T1000 (cell line): ENCODE measurements at places on chromosomes 2 and 18.

GRCh38 chr18:9913151-9913525, 678 bp upstream of the VAPA start:
- no peak for DNase-seq

GRCh38 chr2:23828986-23829385, 97.9 kb downstream of the ATAD2B start:
- DNase-seq = no peak

- peak; percentile 8 for DNase-seq
Measured at GRCh38 chr2:240060977-240061591, 7.8 kb upstream of the OR6B3 start.

GRCh38 chr18:36499938-36500337, 202.4 kb downstream of the FHOD3 start:
- DNase-seq = no peak

DNA sequence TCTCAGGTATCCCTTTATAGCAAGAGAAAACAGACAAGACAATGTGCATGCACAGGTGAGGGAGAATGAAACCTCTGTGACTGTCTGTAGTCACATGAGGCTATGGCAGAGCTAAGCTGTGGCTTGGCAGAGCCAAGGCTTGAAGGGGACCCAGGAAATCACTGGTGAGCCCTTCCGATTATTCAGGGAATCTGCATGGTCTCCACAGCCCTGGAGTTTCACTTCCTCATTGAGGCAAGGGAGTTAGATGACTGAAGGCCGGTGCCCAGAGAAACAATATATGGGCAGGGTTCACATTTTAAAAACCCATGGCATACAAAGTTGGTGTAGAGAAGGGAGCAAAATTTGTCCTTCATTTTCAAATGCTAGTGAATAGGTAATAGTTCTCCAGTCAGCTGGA, 144.4 kb upstream of the REV1 start:
- no peak for DNase-seq

DNA sequence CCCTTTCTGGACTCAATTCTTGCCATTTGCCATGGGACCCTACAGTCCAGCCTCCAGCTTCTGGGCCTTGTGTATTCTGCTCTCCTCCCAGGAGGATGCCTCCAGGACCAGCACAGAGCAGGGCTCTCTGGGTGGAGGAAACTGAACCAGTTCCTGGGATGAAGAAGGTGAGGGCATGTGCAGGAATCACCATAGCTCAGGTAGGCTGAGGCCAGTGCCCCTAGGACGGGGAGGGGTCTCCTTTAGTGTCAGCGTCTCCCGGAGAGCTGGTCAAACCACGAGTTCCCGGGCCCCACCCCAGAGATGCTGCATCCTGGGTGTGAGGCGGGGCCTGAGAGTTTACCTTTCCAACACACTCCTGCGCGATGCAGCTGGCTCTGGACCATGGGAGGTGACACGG, 5.8 kb upstream of the PRELID3A start:
- DNase-seq = no peak

DNA sequence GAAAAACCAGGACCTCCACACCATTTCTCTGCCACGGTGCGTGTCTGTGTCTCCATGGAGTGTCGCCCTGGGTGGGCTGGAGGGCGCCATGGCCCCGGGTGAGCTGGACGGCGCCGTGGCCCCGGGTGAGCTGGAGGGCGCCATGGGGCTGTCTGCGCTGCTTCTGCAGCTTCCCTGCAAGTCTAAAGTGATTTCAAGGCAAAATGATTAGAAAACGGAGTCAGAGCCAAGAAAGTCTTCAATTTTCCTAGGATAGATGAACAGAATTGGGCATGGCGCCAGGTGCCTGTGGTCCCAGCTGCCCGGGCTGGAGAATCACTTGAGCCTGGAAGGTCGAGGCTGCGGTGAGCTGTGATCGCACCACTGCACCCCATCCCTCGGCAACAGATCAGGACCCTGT, 27.7 kb upstream of the NFATC1 start:
- no peak for DNase-seq

DNA sequence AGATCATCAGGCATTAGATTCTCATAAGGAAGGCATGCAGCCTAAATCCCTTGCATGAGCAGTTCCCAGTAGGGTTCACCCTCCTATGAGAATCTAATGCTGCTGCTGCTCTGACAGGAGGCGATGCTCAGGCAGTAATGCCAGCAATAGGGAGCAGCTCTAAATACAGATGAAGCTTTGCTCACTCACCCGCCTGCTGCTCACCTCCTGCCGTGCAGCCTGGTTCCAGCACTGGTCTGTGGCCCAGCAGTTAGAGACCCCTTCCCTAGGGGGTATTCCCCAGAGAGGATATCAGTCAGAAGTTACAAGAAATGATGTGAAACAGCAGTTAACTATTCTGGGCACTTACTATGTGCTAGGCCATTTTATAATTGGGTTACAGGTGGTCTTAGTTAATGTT, 226.0 kb downstream of the KCNJ3 start:
- DNase-seq = no peak

DNA sequence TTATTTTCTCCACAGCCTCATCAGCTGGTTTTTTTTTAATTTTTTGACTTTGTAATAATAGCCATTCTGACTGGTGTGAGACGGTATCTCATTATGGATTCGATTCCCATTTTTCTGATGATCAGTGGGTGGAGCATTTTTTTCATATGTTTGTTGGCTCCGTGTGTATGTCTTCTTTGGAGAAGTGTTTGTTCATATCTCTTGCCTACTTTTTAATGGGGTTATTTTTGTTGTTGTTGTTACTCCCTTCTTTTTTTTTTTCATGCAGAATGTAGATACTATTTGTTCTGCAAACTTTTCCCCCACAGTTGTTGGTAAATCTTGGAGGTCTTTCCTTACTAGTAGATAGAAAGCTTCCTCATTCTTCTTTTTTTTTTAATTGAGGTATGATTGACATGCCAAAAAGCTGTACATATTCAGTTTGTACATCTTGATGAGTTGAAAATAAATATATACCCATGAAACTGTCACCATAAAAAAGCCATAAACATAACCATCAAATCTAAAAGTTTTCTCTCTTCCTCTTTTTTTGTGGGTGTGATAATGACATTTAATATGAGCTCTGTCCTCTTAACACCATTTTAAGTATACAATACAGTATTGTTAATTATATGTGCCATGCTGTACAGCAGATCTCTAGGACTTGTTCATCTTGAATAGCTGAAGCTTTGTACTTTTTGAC, 21.8 kb upstream of the NT5DC4 start:
- DNase-seq = no peak

DNA sequence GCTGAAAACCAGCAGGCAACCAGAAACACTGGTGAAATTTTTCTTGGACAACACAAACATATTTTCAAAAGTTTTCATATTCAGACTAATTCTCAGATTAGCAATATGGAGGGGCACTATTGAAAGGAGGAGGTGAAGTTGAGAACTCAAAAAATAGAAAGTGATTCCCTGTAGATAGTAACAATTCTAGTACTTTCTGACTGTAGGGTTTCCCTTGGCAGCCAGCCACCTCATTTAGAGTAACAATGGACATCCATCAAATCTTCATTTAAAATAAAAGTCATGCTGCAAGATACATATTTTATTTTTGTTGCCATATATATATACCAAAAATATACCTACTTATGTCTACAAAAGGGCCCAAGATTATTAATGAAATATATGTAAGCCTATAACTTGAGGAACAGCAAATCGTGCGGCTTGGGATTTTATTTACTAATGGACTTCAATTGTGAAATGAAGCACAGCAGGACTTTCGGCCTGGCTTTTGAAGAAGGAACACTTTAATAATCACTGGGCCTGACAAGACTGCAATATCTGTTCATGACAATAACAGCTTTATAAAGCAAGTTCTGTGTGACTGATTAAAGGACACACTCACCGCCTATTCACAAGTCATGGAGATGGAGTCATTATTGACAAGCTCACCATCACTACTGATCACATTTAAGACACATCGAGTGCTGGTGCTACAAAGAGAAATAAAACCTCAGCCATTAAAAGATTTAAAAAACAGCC, 6.8 kb upstream of the NR4A2 start:
- DNase-seq = no peak

GRCh38 chr2:215447056-215447455, 11.2 kb upstream of the FN1 start:
- DNase-seq = no peak

- DNase-seq = no peak
Measured at GRCh38 chr2:217553679-217554078, 449.1 kb downstream of the TNS1 start.

- DNase-seq = no peak
Measured at GRCh38 chr2:124692707-124693106, 667.6 kb downstream of the CNTNAP5 start.

DNA sequence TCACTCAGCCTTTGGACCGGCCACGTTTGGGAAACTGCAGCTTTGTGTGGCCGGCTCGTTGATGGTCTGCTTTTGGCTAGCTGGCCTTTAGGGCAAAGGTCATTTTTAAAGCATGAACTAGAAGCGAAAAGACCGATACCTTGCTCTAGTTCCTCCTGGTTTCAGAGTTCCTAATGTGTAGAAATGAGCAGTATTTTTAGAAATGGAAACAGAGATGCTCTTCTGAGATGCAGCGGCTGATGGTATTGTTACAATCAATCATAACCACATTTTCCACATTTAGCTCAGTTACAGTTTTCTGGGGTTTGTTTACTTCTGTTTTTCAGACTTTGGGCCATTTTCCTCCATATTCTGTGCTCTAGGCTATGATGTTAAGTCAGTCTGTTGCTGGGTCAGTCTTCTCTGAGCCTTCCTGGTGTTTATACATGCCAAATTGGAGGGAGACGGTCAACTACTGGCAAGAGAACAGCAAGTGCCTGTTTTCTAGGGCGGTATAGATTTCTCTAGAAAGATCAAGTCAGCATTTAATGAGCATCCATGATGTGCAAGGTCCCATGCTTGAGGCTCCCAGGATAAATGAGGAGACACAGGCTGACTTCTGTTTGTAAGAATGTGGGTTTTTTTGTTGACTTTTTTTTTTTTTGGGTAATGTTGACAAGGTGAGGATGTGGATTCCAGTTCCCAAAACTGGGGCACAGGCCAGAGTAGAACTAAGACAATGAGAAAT, 28.0 kb downstream of the RNF144A start:
- DNase-seq = no peak

GRCh38 chr2:65045651-65046050, 10.6 kb upstream of the CEP68 start:
- peak; percentile 83 for DNase-seq

DNA sequence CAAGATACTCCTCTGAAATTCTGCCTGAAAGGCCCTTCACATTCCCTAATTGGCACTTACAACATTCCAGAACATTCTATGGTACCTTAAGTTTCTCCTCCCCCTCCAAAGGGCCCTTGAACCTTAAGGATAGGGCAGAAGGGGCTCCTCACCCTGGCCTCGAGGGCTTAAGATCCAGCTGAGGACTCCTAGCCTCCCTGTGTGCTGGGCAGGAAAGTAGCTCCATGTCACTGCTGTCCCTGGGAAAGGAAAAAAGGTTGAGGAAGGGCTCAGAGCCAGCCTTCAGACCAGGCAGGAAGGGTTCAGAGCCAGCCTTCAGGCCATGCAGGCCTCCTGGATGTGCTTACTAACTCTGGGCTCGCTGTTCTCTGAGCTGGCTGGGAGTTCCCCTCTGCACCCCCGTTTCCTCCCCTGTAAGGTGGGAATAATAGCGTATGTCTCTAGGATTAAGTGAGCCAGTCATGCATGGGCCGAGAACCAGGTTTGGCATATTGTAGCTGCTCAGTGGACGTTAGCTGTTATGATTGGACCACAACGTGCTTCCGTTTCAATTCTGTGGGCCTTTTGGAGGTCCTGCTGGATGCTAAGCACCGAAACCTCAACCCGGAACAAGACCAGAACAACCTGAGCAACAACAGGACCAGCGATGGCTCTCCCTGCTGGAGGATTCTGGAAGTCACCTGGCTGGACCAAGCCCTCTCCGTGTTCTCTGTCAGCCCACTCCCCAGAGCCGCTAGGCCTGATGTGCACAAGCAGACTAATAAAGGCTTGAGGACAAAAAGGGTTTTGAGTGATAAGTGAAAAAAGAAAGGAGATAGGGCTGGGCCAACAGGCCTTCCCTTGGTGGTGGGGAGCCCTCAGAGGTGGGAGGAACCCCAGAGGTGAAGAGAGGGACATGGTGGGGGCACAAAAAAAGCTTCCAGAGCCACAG, 1.0 kb upstream of the B3GNT7 start:
- no peak for DNase-seq

- DNase-seq = no peak
Measured at GRCh38 chr2:71789556-71790204, 336.3 kb downstream of the DYSF start.

DNA sequence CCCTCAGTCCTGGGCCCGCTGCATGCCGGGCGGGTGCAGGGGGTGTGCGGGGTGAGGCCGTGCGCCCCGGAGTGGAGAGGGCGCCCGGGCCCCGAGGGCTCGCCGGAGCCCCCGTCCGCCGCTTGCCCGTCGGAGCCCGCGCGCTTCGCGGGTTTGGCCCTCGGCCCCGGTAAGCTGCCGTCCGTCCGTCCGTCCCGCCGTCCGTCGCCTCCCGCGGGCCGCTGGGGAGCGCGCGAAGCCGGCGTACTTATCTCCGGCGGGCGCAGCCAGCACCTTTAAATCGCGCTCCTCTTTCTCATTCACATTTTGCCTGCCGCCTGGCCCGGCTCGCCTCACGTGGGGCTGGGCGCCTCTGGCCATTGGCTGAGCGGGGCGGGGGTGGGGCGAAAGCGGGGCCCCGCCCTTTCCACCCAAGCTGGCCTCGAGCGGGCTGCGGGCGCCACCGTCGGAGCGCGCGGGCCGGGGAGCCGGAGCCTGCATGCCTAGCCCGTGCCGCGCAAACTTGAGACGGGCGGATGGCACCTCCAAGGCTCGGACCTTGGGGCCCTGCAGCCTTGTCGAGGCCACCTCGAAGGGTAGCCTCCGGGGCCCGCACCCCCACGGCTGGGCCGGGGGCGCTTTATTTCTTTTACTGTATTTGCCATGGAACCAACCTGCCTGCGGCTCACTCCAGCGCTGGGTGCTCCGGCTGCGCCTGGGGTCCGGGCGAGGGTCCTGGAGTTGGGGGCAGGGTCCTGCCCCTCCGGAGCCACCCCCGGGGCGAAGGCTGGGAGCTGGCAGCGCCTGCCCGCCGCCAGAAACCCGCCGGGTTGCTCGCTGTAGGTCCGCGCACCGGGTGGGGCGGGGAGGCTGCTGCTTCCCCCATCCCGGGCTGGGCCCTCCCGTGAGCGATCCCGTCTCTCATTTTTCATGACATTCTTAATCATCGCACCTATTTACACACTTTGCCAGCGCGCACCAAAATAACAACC, at the start of gene GBX2:
TSS of gene GBX2 (minus strand) at position 277 of the 971 bp plus-strand sequence. CDS start 415 bp downstream, outside the sequence.
- DNase-seq = peak; percentile 83

- DNase-seq = no peak
Measured at GRCh38 chr2:73700131-73700611, 37.0 kb downstream of the TPRKB start.

DNA sequence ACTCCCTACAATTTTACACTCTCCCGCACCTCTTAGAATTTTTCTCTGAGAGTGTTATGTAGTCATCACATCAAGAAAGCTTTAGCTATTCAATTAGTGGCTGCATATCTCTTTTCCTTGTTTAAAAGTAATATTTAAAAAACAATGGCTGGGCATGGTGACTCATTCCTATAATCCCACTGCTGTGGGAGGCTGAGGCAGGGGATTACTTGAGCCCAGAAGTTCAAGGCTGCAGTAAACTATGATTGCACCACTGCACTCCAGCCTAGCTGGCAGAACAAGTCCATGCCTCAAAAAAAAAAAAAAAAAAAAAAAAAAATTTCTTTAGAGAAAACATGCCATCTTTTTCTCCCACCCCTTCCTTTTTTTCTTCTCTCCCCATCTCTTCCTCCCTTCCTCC, 44.3 kb downstream of the AQP4 start:
- DNase-seq = no peak

- DNase-seq = no peak
Measured at GRCh38 chr2:191617575-191617974, 60.4 kb upstream of the NABP1 start.
